ENCODE measurements at places on chromosomes 13 and 19.

DNA sequence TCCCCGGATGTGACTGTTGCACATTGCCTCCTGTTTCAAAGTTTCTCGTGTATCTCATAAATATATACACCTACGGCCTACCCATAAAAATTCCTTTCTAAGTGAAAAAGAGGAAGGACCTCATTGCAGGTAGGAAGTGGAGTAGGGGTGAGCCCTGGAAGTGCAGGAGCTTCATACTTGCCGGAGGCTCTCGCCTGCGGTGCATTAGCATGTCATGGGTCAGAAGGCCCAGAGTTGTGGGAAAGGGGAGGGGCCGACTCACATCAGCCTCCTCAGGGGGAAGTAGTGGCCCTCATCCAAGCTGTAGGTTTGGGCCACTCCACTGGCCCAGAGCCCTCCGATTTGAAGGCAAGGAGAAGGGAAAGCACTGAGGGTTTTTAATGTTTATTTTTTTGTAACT is 26.0 kb upstream of the IRS2 start:
- DNase-seq: no peak

DNA sequence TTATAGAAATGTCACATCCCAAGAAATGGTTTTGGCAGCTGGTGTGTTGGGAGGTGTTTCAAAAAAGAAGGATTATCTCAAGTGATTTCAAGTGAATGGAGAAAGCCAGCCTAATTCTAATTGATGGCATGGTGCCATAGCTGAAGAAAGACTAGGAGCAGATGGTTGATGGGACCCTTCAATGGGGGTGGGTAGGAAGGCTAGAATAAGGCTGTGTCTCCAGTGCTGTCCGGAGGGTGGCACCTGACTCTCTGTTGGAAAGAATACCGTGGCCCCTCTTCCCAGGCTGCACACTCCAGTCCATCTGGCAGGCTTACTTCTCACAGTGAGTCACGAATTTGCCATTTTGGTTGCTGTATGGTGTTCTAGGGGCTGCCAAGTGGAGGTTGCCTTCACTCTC is 51.0 kb upstream of the GPR12 start:
- no peak for DNase-seq

DNA sequence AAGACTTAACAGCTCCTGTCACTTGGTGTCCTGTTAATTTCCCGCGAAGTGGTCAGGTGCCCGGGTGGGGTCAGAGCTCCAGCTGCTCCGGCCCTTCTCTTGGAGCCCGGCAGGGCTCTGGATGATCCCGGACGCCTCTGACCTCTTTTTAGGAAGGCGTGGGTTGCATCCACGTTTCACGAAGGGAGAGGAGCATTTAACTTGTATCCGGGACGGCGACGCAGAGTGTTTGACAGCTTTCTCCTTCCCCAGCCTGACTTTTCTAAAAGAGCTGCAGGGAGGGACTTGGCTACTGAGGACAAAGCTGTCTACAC is 656 bp downstream of the ZNF155 start:
- DNase-seq: no peak

DNA sequence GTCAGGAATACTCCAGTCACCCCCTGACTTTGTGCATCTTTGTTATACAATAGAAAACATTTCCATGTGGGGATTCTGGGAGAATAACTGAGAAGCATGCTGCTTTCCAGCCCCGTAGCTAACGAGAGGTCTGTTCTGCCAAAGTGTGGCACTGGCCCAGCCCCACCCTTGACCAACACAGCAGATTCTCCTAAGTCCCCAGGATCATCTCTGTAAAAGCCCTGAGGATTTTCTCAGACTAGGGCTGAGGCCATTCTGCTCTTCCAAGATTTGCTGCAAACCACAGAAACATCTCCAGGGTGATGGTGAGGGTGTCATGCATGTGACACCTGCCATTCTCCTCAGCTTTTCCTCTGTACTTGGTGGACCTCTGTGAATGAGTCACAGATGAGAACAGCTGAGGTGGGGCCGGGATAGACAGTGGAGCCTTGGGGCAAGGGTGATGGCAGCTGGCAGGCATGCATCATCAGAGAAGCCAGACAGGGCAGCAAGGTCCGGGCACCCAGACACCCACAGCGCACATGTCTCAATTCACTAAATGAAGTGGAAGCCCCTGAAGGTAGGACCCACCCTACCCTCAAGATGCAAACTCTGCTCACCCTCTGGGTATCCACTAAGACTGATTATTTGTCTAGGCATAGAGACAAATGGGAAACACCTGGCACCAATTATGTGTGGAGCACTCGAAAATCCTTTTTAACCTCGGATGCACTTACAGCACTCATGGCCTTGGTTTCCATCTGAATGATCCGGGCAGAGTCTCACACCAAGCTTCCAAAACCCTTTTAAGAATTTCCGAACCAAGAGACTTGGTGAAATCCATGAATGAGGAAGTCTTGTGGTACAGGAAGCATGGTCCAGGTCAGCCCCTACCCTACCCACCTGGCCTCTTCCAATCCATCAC is 20.1 kb upstream of the DOCK9 start:
- no peak for DNase-seq

- no peak for DNase-seq
Observed at GRCh38 chr13:51997641-51998330, 13.5 kb downstream of the ATP7B start.

- no peak for DNase-seq
Observed at GRCh38 chr13:43782686-43783085, 4.1 kb downstream of the ENOX1 start.

Measured in activated CD4-positive, CD25-positive, alpha-beta regulatory T cell treated with anti-CD3 and anti-CD28 coated beads, Interleukin-2, amount 50 U/mL, for 72 hours (primary cell).